Esophagus muscularis mucosa (tissue), 4 donors: ENCODE measurements at places on chromosomes 4 and X. TPM values are rescaled to one million over a fixed set of nuclear protein-coding genes. Genes with fewer than 3 reads are reported as not detected.

DNA sequence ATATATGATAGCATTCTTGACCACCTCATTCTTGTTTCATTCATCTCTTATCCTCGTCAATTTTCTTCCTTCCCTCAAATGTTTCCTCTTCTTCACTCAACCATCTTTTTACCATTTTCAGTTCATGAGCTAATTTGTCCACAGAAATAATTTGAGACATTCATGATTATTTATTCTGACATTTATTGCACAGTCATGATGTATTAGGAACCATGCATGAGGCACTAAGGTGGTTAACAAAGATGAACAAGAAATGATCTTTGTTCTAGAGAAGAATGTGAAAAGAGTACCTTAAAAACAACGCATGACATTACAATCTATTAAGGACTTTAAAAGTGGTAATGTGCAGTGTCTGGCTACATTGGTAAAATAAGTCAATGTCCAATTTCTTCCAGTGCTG is 27.9 kb downstream of the TEC start:
- DNase-seq, result no peak

DNA sequence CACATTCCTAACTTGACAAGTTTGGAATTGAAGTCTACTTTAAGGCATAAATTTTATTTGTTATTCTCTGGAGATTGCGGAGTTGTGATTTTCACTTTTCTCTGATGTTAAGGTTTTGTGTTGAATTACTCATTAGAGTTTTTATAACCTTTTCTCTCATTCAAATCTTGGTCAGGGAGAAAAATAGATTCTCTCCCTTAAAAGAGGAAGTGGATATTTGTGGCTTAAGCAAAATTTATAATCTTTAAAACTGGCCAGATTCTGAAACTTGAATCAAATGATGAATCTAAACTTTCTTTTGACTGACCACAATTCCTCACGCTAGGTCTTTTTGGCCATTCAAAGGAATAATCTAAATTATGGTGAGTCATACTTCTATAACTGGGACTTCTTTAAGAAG is 361.4 kb downstream of the TEX13C start:
- DNase-seq, result no peak

- DNase-seq, result no peak
Observed at GRCh38 chr4:8525383-8526120, 54.6 kb upstream of the GPR78 start.

The TMEM47 gene
- total RNA-seq, result 124 TPM

DNA sequence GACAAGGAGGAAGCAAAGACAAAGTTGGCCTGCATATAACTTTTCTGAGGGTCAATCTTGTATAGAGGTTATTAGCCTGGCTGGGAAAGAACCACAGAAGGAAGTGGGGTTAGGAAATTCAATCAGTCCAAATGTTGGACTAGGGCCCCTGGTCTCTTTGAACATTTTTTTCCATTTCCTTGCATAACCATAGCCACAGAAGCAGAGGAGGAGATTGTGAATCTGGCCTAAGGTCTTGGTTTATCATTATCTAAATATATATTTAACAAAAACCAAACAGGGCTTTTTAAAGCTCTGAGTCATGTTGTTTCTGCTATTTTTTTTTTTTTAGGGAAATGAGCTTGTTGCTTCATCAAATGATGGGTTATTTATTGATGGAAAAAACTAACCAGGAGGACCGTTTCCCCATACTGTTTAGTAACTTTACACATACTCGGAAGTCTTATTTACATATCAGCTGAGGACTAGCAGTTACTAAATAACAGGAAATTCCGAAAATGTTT is 97.7 kb upstream of the ACSL4 start:
- no peak for DNase-seq

DNA sequence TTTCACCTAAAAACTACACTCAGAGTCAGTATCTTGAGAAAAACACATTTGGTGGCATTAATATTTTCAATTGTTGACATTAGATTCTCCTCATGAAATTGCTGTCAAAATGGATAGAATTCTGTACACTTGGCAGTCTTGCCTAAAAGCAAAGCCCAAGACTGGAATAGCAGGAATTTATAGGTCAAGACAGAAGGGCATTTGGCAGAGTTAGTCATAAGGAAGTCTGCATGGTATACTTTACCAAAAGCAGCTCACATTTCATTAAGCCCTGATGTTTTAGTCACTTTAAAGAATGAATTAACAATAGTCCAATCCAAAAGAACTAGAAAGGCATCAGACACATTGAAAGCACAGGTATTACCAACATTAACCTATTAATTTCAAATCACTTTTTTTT is 7.1 kb downstream of the CCDC160 start:
- DNase-seq, result no peak

GRCh38 chr4:180100433-180101344 is 2142.5 kb upstream of the TENM3 start:
- DNase-seq, result no peak

DNA sequence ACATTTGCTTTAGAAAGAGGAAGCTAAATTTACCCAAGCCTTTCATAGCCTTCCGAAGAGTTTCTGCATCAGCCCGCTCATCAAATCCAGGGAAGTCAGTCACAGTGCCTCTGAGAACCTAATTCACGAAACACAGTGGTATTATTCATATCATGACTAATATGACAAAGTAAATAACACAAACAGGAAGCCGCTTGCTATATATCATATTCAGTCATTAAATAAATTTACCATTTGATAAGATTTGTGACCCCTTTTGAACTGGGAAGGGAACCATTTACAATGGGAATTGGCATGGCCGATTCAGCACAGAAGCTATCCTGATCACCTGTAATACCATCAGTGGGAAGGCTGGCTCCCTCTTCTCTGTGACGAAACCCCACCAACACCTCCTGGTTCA is 10.5 kb downstream of the ANXA5 start:
- DNase-seq, result no peak
